ENCODE measurements at places on chromosomes 16 and 17.

DNA sequence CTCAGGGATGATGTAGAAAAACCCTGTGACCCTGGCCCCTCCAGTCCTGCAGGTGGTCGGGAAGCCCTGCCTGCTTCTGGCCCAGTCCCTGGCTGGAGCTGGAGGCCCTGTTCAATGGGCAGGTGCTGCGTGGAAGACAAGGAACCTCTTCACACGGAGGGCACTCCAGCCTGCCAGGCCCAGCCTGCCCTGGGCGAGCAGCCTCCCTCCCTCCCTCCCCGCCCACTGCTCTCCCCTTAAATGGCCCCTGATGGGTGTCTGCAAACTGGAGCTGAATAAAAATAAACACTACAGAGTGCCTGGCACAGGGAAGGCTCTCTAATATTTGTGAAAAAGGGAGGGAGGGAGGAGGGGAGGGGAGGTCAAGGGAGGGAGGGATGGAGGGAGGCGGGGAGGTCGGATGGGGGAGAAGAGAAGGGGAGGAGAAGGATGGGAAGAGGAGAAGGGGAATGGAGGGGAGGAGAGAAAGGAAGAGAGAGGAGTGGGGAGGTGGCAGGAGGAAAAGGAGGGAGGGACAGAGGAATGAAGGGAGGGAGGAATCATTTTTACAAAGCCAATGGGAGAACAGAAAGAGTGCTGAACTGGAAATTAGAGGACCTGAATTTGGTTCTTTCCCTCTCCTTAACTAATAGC lies 222.8 kb upstream of the TNRC6C start:
- no peak for DNase-seq

DNA sequence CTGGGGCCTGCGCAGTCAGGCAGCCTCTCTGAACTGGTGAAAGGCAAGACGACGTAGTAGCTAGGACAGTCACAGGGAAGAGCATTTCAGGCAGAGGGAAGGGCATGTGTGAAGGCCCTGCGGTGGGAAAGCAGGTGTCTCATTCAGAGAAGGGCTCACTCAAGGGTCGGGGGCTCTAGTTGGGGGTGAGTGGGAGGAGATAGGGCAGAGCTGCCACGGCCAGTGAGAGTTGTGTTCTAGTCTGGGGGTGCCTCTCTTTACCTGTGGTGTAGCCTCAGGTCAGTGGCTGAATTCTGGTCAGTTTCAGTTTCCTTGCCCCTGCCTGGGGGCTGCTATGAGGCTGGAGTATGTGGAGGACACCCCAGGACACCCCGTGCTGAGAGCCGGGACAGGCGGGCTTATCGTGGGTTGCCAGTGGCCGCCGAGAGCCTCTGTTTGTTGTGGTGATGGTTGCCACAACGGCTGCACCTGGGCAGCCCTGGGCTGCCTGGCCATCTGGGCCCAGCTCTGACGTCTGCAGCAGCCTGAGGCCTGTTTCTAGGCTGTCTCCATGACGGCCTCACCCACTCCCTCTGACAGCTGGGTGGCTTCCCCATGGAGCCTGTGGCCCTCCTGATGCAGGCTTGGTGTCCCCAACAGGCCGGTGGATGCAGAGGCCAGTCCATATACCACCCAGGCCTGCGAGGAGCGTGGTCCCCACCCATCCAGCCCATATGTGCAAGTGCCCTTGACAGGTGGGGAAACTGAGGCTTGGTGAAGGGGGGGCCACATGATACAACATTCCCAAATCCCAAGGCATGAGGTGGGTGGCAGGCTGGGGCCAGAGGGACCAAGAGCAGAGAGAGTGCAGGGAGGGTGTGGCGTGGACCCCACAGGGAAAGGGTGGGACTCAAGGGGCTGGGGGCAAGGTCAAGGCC lies 10.8 kb downstream of the MAP2K3 start:
- DNase-seq: no peak

- DNase-seq: no peak
These were observed 13.0 kb upstream of the SCIMP start for GRCh38 chr17:5247621-5248020.

DNA sequence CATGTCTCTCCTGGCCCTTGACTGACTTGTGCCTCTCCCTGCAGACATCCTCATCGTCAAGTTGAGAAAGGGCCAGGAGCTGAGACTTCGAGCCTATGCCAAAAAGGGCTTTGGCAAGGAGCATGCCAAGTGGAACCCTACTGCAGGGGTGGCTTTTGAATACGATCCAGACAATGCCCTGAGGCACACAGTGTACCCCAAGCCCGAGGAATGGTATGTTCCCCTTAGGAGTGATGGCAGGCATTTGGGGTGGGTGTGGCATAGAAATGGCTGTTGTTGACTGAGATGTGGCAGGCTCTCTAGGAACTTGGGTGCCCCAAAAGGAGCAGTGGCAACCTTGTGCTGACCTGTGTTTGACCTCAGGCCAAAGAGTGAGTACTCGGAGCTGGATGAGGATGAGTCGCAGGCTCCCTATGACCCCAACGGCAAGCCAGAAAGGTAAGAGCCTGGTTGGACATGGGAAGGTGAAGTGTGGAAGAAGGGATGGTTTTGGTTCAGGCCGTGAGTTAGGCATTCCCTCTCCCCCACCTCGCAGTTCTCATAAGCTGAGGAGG lies 7.5 kb downstream of the POLR2C start:
- DNase-seq: no peak

- peak; percentile 73 for DNase-seq
These were observed 4.3 kb upstream of the APRT start for GRCh38 chr16:88815901-88816589.

DNA sequence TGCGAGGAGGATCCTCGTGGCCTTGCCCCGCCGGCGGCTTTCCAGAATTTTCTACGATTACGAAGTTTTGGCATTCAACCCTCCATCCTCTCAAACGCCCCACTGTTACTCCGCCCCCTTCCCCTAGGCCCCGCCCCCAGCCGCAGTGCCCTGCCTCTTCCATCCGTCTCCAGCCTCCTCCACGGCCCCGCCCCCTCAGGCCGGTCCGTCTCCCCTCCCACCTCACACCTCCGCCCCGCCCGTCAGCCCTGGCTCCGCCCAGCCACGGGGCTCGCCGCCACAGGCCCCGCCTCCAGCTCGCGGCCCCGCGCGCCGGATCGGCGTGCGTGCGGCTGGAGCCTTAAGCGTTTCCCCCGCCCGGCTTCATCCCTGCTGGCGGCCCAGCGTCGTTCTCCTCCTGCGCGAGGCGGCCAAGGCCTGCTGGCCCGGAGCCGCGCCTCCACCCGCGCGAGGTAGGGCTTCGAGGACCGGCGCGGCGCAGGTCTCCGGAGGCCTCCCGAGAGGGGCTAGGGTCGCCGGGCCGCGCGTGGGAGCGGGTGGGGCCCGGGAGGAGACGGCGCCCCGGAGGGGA lies at the start of the genes C17orf67 and DGKE:
Gene C17orf67 (minus strand): TSS at position 112 of the 571 bp plus-strand sequence. CDS start 18,110 bp downstream, outside the sequence.
Gene DGKE (plus strand): TSS at position 343 of the 571 bp plus-strand sequence. CDS start 645 bp downstream, outside the sequence.
- peak; percentile 99 for DNase-seq

GRCh38 chr17:31052187-31052889 lies 42.4 kb upstream of the NF1 start:
- no peak for DNase-seq

DNA sequence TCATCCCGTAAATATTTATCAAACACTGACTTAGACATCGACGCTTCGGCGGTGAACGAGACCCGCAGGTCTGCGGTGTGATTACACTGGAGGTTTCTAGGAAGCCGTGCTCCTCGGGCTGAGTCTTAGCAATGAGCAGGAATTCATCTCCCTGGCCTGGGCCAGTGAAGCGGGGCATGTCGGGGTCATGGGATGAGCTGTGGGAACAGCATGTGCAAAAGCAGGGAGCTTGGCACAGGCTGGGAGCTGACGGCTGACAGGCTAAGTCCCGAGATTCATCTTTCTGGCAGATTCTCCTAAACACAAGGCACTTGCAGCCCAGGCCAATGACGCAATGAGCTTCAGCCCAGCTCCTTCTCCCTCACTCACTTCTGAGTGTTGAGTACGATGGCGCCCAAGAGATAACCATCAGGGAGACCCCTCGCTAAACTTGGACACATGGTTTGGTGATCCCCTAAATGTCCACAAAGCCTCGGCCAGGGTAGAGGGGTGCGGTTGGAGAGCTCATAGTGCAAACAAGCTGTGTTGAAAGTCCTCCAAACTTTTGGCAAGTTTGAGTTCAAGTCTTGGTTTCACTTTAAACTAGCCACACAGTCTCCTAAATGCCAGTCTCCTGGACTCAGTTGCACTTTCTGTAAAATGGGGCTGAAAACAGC lies 12.8 kb downstream of the CRISPLD2 start:
- DNase-seq: no peak

DNA sequence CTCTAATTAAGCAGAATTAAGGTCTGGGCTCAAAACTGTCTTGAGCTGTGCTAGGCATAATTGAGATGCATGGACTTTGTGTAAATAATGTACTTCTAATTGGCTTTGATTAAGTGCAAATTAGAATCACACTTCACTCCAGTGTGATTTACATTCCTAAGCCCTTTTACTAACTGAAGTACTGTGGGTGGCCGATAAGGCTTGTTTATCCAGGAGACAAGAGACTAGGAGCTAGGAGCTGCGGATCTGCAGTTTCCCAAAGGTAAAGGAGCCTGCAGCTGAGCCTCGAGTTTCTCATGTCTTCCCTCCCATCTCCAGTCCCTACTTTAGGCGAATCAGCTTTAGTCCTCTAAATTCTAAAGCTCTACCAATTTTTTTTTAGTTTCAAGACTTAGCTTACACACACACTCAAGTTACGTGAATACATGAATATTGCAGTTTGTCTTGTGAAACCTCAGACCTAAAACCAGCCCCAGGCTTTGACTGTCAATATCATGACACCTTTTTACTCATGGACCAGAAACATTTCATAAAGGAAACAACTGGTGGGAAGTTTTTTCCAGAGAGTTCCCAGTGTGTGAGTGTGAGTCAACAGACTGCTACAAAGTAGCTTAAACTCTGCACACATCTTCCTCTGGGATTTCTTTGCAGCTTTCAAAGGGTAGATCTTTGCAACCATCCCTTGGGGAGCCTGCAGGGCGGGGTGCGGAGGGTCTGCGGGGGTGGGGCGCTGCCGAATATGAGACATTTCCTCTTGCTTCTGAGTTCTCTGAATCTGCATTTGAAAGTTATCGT lies 113.9 kb upstream of the TBX2 start:
- DNase-seq: no peak

DNA sequence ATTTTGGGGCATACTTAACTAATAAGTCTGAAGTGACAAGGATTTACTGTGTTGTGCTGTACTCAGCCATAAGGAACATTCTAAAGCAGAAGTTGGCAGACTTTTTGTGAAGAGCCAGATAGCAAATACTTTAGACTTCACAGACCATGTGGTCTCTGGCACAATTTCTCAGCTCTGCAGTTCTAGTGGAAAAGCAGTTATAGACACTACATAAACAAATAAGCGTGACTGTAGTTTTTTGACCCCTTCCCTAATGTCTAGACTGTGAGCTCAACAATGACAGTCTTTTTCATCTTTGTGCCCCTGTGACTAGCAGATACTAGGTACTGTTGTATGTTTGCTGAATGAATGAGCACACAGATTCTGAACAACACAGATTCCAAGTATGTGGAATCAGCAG lies 4.9 kb downstream of the RPAIN start:
- DNase-seq: no peak

DNA sequence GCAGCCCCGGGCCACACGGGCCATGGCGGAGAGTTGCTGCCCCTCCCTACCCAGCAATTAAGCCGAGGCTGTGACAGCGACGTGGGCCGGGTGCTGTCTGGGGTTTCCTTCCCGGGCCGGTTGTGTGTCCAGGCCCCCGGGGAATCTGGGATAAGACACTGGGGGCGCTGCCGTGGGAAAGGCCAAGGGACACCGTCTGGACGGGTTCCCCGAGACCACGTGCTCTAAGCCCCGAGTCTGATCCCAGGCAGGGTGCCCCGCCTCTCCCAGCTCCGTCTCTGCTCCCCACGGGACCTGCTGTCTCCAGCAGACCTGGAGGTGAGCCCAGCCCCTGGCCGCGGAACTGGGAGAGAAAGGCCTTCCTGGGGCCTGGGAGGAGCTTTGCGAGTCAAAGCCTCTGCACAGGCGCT lies 92.2 kb downstream of the IRX3 start:
- no peak for DNase-seq

GRCh38 chr16:13193721-13194120 lies 292.3 kb downstream of the SHISA9 start:
- no peak for DNase-seq

DNA sequence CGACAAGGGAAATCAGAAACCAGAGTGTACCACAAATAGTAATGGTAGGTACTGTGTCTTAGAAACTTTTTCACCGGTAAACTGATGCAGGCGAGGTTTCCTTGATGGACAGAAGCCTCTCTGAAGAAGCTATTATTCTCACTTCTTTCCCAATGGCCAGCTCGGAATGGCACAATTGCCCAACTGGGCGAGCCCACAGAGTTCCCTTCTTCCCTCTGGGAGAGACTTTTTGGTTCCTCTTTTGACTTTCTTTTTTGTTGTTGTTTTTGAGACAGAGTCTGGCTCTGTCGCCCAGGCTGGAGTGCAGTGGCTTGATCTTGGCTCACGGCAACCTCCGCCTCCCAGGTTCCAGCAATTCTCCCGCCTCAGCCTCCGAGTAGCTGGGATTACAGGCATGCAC lies 16.9 kb downstream of the SLC43A2 start:
- no peak for DNase-seq

DNA sequence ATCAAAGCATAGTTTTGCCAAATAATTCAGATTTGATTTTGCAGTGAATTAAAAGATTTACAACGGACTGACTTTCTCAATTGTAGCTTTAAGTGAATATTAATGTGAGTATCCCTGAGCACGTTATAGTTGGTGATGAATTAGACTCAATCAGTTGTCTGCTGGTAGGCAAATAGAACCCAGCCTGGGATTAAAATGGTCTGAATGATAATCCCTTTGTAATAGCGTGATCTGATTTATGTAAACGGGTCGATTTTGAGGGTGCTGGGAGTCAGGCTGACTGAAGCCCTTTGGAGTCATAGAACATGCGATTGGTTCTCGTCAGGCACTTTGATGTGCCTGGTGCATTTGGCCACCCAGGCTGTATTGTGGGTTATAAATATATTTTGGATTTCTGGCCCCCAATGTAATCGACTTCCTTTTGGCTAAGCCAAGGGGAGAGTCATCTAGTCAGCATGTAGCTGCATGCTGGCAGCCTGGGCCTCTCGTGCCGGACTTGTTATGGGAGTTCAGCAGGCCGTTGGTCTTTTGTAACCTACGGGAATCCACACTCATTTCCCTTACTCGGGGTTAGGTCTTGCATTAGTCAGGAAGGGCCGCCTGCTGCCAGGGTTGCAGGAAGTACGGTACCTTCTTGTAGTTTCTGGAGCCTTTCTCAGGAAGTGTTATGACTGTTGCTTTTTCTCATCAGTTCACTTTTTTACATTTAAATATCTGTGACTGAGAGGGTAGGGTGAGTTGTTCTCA lies 5.4 kb downstream of the PGS1 start:
- DNase-seq: peak; percentile 86

DNA sequence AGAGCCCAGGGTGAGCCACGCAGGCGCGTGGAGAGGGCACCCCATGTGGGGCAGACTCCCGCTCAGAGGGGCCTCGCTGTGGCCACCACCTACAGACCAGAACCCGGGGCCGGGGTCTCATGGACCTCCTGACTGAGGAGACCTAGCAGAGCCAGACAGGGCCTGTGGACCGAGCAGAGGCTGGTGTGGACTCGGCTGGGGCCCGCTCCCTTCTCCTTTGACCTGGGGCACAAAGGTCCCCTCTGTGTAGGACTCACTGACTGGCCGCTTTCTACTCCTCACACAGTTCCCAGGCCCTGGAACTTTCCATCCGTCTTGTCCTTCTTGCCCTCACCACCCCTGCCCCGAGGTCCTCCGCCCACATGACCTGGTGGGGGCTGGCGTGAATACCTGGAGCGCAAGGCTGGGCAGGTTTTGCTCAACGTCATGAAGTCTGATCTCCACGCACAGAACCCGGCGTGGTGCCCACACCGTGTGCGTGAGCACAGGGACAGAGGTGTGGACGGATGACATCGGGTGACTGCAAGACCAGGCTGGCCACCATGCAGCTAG lies 44.7 kb upstream of the ACSF3 start:
- DNase-seq: no peak
